ENCODE measurements at places on chromosomes 1 and 21. TPM values are rescaled to one million over a fixed set of nuclear protein-coding genes. Genes with fewer than 3 reads are reported as not detected.

The OLIG2 gene
- total RNA-seq: not detected

The HAPLN2 gene
- not detected for total RNA-seq

The BEND5 gene
- not detected for total RNA-seq

The RPTN gene
- not detected for total RNA-seq

The OR2T2 gene
- not detected for total RNA-seq

All from myometrial cell (primary cell).